ENCODE measurements at places on chromosomes 13 and 19.

DNA sequence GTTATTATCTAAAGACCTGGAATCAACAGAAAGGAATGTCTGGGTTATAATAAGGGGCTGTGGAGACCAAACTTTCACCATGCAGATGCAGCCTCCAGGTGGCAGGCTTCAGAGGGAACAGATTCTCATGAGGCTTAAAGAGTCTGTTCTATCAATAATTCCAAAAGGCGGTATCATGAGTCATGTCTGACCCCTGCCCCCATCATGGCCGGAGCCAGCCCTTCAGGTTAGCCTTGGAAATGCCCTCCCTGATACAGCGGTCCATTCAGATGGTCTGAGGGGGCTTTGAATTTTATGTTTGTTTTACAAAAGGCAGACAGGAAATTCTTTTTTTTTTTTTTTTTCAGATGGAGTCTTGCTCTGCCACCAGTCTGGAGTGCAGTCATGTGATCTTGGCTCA, 21.7 kb upstream of the LAMP1 start:
- DNase-seq = peak; percentile 51

GRCh38 chr13:48851707-48852106, 124.0 kb upstream of the FNDC3A start:
- no peak for DNase-seq

GRCh38 chr19:46704379-46705076, 12.4 kb downstream of the PRKD2 start:
- peak; percentile 33 for DNase-seq

DNA sequence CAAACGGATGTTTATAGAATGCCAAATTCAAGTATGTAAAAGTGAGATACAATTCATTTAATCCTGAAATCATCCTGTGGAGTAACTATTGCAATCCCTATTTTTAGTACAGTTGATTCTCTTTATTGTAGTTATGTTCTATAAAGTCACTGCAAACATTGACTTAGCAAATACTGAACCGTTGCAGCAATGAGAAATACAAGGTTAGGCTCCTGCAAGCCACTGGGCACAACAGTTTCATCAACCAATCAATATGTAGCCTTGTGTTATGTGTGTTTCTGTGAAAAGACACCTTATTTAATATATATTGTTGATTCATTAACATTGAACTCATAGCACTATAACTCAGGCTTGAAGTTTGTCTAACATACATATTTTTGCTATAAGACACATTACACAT, 174.4 kb downstream of the DCT start:
- DNase-seq = no peak

- DNase-seq = no peak
These were observed 7.2 kb downstream of the ADGRE2 start for GRCh38 chr19:14770944-14771839.

DNA sequence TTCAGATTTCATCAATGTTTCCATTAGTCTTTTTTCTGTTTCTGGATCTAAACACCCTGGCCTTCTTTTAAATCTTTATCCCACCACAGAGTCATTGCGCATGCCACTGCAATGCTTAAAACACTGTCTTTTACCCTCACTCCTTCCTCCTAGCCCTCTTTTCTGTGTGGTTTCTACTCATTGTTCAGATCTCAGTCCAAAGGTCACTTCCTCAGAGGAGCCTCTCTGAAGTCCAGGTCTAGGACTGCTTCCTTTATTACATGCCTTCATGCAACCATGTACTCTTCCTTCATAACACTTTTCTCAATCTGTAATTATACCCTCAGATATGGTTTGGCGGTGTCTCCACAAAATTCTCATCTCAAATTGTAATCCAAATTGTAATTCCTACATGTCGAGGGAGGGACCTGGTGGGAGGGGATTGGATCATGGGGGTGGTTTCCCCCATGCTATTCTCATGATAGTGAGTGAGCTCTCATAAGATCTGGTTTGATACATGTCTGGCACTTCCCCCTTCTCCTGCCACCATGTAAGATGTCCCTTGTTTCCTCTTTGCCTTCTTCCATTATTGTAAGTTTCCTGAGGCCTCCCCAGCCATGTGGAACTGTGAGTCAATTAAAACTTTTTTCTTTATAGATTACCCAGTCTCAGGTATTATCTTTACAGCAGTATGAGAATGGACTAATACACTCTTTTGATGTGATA, 808.9 kb downstream of the DIAPH3 start:
- no peak for DNase-seq

DNA sequence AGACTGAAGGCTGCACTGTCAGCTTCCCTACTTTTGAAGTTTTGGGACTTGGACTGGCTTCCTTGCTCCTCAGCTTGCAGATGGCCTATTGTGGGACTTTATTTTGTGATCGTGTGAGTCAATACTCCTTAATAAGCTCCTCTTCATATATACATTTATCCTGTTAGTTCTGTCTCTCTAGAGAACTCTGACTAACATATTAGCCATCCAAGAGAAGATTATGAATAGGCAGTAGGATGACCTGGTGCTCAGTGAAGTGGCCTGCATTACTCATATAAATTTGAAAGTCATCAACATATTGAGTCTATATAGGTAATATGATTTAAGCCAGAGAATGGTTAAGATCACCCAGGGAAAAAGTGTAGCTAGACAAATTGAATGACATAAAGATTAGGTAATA, 136.3 kb upstream of the UFM1 start:
- DNase-seq = peak; percentile 8

DNA sequence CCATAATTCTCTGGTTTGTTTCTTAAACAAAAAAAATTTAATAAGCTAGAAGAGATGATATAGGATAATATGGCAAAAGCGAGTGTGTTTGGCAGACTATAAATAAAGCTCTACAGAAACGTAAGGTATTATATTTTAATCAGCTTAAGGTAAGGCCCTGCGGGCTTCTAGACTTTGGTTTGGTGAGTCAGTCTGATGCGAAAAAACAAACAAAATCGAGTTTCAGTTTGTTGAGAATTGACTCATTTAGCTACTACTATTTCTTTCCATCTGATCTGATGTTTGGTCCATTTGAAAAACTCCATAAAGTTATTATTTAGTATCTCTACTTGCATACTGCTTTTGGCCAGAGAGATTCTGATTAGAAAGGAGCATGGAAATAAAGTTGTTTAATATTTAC, 138.0 kb downstream of the MIPEP start:
- DNase-seq = peak; percentile 21

DNA sequence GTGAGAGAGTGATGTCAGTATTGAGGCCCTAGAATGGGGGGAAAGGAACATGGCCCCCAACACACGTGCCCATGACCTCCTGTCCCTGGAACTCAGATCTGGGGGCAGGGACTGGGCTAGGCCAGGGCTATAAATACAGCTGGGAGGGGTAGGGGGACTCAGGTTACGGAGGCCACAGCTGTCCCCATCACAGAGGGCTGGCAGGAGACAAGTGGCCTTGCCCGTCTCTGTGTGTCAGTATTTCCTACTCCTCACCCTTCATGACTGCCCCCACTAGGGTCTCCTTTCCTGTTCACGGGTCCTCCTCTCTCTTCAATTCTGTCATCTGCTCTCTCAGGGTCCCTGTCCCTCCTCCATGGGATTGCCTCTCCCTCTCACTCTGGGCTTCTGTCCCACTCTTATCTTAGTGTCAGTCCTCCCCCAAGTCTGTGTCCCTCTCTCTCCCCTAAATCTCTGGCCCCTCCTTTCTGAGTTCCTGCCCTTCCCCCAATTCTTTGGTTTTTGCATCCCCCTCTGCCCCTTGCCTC, 687 bp upstream of the HRC start:
- DNase-seq = no peak

DNA sequence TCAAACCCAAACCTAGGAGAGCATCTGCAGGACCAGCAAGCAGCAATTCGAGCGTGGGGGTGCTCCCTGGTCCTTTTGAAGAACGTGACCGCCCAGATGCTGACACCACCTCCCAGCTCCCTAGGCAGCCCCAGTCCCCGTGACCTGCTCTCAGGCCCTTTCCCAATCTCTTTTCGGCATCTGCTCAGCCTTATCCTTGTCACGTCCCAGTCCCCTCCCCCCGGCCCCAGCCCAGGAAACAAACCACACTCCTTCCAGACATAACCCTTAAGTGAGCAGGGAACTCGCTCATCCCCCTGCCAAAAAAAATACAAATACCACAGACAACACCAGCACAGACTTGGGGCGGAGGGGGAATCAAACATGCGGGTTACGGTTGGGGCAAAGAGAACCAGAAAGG, 3.3 kb downstream of the MLLT1 start:
- no peak for DNase-seq

DNA sequence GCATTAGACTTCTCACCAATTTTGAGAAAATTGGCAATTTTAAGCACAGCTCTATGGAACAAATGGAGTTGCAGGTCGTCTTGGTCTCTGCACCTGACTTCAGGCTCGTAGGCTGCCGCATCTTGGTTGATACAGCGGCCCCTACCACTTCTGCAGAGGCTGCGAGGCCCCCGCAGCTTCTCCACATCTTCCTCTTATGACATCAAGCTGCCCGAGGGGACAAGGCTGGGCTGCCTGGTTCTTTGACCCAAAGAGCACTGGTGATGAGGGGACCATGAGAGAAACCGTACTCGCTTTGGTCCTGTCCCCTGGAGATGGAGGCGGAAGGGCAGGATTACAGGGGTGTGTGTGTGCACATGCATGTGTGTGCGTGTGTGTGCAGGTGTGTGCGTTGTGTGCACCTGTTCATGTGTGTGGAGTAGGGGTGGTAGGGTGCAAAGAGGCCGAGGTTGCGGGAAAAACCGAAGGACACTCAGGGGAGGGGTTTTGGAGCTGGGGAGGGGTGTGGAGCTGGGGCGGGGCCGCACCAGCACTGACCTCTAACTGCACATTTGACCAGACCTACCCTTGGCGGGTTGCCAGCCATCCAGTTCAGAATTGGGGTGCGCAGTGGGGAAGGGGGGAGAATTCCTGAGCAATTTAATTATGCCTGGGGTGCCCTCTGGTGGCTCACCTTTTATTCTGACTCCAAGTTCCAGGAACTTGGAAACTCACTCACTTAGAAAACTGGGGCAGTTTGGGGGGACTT, 65.1 kb upstream of the ARHGEF7 start:
- DNase-seq = peak; percentile 32

DNA sequence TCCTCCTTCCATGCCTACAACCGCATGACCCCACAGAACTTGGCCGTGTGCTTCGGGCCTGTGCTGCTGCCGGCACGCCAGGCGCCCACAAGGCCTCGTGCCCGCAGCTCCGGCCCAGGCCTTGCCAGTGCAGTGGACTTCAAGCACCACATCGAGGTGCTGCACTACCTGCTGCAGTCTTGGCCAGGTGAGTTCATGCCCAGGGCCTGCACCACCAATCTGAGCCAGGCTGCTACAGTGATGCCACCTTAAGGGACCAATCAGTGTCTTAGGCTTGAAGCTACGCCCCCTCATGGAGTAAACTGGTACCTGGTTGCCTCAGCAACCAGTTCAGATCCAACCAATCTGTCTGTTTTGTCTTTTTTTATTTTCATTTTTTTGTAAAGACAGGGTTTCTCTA, 5.2 kb downstream of the SYDE1 start:
- DNase-seq = no peak

Data from RWPE1 (cell line).